Psoas muscle (tissue), 8 donors: ENCODE measurements at places on chromosomes 6 and 20.

DNA sequence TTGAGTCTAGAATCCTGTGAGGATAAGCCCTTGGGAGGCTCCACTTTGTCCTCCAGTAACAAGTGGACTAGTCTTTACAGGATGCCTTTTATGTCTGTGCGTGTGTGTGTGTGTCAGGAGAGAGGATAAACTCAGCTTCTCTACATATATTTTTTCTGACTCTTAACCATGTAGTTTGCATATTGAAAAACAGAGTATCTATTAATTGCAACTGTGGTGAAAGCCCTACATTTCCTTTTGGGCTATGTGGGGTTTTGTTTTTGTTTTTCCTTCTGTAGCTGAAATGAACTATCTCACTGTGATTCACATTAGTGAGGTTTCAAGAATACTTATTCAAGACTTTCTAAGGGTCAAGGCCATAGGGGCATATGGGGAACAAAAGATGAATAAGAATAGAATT lies 17.7 kb downstream of the TPBG start:
- no peak for DNase-seq

GRCh38 chr6:161954699-161955276 lies 680.9 kb upstream of the AGPAT4 start:
- no peak for DNase-seq

DNA sequence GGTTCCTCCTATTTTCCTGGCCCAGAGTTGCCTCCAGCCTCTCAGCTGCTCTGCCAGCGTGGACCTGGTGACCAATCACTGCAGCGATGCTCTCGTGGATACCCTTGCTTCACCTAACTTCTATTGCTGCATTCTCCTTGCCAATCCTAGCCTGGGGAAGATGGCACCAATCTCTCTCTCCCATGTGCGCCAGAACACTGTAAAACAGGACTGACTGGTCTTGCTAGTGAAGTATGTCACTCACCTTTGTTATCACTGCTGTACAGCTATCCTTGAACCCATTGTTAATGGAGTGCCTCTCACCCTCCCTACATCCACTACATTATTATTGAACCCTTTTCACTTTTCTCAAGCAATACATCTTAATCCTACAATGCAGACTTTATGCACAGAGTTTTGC lies 80.1 kb downstream of the LYRM4 start:
- DNase-seq: no peak

GRCh38 chr20:58169450-58169849 lies 59.0 kb downstream of the ANKRD60 start:
- DNase-seq: no peak

DNA sequence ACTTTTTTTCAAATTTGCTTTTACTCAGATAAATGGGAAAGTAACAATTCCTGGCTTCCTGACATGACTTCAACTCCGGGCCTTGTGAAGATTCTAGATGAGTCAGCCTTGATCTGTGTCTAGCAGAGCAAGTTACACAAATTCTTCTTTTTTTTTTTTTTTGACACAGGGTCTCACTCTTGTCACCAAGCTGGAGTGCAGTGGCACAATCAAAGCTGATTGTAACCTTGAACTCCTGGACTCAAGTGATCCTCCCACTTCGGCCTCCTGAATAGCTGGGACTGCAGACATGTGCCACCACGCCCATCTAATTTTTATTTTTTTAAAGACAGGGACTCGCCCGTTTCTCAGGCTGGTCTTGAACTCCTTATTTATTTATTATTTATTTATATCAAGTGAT lies 7.3 kb upstream of the ARHGAP18 start:
- DNase-seq: no peak

DNA sequence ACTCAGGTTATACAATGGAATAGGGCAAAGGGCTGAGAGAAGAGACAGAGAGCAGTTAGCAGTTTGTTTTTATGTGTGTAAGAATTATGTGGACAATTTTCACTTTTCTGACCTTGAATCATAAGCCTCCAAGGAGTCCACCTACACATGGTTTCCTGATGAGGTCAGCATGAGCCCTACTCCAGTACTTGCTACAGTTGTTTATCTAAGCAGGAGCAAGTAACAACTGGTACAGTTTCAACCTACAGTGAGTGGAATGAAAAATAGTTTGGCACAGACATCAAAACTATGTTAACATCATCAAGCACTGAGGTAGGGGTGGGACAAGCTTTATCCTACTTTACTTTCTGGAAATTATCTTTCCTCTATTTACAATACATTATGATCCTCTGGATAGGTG lies 426.7 kb upstream of the ID4 start:
- DNase-seq: no peak

GRCh38 chr20:914727-915498 lies 1.2 kb downstream of the ANGPT4 start:
- DNase-seq: no peak

GRCh38 chr6:33764036-33764435 lies 17.3 kb upstream of the IP6K3 start:
- no peak for DNase-seq

DNA sequence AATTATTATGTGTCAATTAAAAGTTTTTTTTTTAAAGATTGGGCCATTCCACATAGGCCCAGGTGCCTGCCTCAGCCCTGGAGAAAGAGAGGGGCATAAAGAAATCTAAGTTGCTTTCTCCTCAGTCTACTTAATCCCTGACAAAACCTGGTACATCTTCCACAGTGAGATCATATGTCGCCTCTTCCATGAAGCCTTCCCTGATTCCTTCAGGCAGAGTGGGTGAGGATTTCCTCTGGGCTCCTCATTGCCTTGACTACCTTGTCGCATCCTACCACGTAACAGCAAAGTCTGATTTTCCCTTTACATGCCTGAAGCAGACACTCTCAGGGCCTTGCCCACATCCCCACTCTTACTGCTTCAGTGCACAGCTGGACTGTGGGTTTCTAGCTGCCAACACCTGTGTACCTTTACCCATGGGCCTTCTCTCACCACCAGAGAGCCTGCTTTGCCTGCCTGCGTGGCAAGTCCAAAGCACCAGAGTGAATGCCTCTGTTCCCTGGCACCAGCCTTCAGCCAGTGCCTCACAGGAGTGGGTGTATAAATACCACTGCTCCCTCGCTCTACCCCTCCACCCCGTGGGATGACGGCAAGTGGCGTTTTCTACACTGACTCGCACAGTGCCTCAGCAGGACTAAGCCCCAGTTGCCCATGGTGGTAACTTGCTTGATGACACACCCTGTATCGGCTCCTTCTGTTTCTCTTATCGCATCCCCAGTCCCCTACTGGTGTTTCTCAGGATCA lies 68.0 kb downstream of the EYA2 start:
- no peak for DNase-seq

DNA sequence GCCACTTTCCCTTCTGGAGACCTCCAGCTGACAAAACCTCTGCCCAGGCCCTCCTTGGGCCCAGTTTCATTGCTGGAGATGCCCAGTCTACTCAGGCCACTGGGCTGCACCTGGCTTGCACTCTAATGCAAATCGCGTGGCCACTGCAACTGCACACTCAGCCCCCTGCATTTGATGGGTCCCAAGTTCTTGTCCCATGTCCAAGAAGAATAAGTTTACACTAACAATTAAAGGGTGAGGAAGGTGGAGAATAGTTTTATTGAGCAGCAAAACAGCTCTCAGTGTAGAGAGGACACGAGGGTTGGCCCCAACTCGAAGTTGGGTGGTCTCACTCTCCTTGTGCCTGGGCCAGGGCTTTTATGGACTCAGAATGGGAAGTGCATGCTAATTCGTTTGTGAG lies 31.9 kb upstream of the THEMIS start:
- DNase-seq: no peak

- no peak for DNase-seq
These were observed 54.9 kb downstream of the CDH22 start for GRCh38 chr20:46253391-46253790.

DNA sequence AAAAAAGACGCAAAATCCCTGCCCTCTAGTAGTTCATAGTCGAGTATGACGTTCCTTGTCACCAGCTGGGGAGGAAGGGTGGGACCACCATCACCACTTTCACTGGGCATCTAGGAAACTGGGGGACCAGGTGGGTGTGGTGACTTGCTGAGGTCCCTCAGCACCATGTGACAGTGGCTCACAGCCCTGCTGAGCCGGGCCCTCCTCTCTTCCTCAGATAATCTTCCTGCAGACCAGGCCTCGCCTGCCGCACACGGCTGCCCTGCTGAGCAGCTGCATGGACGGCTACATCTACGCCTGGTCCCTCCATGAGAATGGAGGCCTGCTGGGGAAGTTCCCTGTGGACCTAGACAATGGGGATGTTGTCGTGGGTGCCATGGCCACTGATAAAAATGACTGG lies 71.5 kb downstream of the EFCAB8 start:
- DNase-seq: no peak

DNA sequence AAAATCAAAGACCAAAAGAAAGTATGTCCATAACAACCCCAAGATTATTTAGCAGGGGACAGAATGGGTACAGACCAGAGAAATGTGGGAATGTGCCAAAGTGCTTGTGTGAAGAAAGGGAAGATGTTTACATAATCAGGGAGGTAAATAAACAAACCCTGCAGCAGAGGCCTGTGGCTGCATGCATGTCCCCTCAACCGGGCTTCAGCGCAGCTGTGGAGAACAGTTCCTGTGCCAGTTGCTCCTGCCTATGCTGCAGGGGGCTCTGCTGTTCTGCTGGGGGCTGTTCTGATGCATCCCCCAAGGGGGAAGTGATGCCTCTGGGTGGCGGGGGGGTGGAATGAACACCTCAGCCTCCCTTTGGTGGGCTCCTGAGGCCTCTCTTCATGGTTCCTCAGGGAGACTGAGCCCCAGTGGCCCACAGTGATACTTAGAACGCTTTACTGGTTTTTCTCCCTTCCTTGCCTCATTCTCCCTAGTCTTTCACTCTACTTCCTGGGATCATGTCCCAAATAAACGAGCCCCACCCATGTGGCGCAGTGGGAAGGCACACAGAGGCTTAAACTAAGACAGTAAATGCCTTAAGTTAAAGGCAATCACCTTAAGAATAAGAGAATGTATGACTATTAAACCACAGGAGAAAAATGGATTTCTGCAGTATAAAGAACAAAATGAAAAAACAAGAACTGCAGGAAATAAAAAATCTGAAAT lies 23.0 kb downstream of the RAB23 start:
- DNase-seq: no peak

- DNase-seq: no peak
These were observed 89.6 kb downstream of the TMEM242 start for GRCh38 chr6:157233686-157234085.

DNA sequence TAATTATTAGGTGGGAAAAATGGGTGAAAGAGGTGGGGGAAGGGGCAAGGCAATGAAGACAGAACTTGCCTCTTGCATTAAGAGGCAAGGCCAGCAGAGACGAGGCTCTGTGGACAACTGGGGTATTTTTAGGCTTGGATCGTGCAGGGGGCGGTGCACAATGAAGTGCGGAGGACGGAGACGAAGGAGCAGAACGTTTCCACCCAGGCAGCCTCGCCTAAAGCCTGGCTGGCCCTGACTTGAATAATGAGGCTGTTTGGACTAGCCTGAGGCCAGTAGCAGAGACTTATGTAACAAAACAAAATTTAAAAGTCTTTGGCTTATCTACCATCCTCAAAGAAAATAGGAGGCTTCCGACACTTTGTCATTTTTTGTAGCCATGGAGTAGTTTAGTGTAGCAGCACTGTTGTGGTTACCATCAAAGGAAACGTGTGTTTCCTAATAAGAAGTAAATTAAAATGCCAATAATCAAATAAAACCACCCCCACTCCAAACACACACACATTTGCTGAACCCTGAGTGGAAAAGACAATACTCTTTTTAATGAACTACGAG lies 370.0 kb upstream of the CNR1 start:
- DNase-seq: no peak
